Chondrocyte (in vitro differentiated cells): ENCODE measurements at places on chromosomes 5 and 9. TPM values are rescaled to one million over a fixed set of nuclear protein-coding genes. Genes with fewer than 3 reads are reported as not detected.

GRCh38 chr5:1652873-1653697, 129.3 kb upstream of the LPCAT1 start:
- DNase-seq, result no peak

GRCh38 chr5:150625164-150625535, 15.3 kb upstream of the SYNPO start:
- no peak for DNase-seq

GRCh38 chr5:53361708-53362107, 118.7 kb upstream of the FST start:
- no peak for DNase-seq

- no peak for DNase-seq
Measured at GRCh38 chr9:113488490-113488889, 25.0 kb downstream of the RGS3 start.

DNA sequence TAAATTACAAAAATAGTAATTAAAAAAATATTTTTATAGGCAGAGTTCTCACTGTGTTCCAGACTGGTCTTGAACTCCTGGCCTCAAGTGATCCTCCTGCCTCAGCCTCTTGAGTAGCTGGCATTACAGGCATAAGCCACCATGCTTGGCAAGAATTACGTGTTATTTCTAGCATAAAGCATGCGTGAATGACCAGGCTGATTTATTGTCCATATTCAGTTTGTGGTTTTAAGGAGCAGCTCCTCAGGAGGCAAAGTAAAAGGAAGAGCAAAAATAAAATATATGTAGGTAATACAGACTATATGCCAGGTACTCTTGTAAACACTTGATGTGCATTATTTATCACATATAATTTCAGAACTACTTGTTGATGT, 7.1 kb upstream of the CD180 start:
- DNase-seq, result no peak

DNA sequence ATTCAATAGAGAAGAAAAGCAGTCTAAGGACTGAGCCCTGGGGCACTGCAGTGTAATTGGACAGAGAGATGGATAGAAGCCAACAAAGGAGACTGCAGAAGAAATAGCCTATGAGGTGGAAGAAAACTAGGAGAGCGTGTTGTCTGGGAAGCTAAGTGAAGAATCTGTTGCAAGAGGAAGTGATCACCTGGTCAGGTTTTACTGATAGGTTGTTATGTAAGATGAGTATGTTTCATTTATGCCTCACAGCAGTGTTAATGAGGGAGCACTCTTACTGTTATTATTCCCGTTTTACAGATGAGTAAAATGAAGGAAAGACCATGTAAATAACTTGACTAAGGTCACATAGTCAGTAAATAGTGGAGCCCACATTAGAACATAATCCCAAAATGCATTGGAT, 80.0 kb upstream of the GRHPR start:
- no peak for DNase-seq

DNA sequence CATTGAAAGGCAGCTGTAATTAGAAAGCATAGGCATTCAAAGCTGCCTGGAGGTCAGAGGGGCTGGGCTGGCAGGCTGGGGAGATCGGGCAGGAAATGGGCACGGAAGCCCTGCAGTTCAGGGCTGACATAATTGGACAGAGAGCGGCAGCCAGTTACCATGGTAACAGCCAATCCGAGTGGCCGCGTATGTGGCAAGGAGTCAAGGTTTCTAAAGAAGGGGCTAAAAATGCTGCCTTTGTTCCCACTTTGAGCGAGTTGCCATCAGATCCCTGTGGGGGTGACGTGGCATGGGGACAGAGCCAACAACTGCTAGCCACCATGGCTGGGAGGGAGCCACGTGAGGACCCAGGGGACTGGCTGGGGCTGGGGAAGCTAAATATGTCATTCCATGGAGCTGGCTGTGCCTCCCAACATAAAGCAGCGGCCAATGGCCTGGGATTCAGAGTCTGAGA, 44.7 kb upstream of the NDFIP1 start:
- no peak for DNase-seq

DNA sequence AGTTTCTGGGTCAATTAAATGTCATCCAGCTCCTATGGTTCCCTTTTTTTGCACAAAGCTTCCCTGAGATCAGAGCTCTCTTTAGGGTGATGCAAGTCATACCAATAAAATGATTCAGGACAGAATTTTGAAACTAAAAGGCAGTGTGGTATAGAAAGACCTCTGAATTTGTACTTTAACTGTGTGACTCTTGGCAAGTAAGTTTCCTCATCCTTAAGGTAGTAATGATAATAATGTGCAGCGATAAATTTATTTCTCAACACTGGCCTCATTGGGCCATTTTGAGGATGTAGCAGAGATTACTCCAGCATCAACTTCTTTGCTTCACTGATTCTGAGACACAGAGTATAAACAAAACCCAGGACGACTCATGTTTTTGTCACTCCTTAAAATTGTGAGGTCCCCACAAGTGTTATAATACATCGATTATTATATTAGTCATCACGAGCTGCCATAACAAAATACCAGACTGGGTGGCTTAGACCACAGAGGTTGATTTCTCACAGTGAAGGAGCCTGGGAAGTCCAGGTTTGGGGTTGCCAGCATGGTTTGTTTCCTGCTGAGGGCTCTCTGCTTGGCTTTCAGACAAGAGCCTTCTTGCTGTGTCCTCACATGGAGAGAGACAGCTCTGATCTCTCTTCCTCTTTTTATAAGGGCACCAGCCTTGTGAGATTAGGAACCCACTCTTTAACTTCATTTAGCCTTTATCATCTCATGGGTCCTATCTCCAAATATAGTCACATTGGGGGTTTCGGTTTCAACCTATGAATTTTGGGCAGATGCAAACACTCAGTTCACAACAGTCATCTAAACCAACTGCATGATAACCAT, 293.0 kb downstream of the ZNF608 start:
- DNase-seq, result no peak

DNA sequence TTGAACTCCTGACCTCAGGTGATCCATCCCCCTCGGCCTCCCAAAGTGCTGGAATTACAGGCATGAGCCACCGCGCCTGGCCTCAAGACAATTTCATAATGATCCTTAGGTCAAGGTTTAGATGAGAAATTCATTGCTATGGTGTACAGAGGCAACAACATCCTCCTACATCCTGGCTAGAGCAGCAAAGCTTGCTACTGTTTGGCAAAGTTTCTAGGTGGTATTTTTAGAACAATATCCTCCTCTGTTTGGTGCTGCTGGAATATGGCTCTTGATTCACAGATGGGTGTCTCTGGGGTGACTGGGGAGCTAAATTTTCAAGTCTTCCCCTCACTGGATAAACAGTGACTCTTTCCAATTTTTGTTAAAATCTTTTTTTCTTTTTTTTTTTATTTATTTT, 30.6 kb downstream of the CRHBP start:
- DNase-seq, result no peak

TXNDC8 gene
- total RNA-seq, result not detected in 3 replicates

CDC20B gene
- total RNA-seq, result not detected in 3 replicates

FRMD3 gene
- total RNA-seq, result 0.48 to 1.3 TPM (median 1.1 TPM) in 3 replicates

PDCD1LG2 gene
- 0.73 to 1.3 TPM (median 1.1 TPM) in 3 replicates for total RNA-seq

TENT4A gene
- 21.5 to 28.2 TPM (median 21.7 TPM) in 3 replicates for total RNA-seq

ACOT12 gene
- not detected in 3 replicates for total RNA-seq
